ENCODE measurements at places on chromosomes 1 and 21. TPM values are rescaled to one million over a fixed set of nuclear protein-coding genes. Genes with fewer than 3 reads are reported as not detected.

ATP1A2 gene
- 0.49 TPM for total RNA-seq

GPN2 gene
- 31.4 TPM for total RNA-seq

ETV3L gene
- not detected for total RNA-seq

CADM3 gene
- 4.0 TPM for total RNA-seq

FTCD gene
- total RNA-seq, result 1.5 TPM

CFHR3 gene
- not detected for total RNA-seq

RBP7 gene
- total RNA-seq, result 0.92 TPM

LRP8 gene
- 15.8 TPM for total RNA-seq

ROR1 gene
- 6.7 TPM for total RNA-seq

BLACAT1 gene
- 2.2 TPM for total RNA-seq

CHD5 gene
- 0.15 TPM for total RNA-seq

DBT gene
- total RNA-seq, result 8.7 TPM

KRTAP21-1 gene
- not detected for total RNA-seq

- H3K4me3 ChIP-seq, result no peak overlapping the region
- H3K36me3 ChIP-seq, result no peaks in the 10 kb centered on the region
- H3K4me1 ChIP-seq, result no peaks in the 10 kb centered on the region
- H3K27me3 ChIP-seq, result no peaks in the 10 kb centered on the region
Measured at GRCh38 chr1:215971793-215972441, 404.8 kb downstream of the KCTD3 start.

DNA sequence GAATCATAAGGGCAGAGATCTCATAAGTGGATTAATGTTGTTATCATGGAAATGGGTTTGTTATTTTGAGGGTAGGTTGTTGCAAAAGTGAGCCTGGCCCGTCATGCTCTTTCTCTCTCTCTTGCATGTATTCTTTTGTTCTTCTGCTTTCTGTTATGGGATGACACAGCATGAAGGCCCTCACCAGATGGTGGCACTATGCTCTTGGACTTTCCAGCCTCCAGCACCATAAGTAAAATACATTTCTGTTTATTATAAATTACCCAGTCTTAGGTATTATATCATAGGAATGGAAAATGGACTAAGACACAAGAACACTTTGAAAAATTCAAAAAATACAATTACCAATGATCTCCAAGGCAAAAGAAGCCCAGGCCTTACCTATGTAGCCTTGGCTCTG, 676.1 kb downstream of the PTPRU start:
- peaks cover 3% of the 10 kb centered on the region for H3K27me3 ChIP-seq
- no peak overlapping the region for H3K27ac ChIP-seq
- no peaks in the 10 kb centered on the region for H3K36me3 ChIP-seq
- no peak for DNase-seq
- H3K4me1 ChIP-seq, result no peaks in the 10 kb centered on the region
- H3K4me3 ChIP-seq, result no peak overlapping the region

DNA sequence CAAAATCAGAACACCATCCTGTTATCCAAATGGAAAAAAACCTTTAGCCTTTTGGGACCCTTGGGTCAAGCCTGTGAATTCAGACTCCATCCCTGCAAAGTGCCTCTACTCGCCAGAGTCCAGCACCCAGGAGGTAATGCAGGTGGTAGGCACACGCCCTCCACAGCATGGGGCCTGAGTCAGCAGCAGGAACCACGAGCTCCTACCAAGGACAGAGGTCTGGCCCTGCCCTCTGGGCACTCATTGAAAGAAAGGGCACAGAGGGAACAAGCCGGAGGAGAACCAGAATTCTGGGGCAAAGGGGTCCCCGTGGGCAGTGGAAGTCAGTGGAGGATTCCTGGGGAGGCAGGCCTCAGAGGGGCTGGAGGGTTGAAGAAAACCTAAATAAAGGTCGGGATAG, 438.1 kb downstream of the NPHP4 start:
- no peak for DNase-seq
- no peak overlapping the region for H3K27ac ChIP-seq
- H3K27me3 ChIP-seq, result no peaks in the 10 kb centered on the region
- H3K36me3 ChIP-seq, result no peaks in the 10 kb centered on the region
- H3K4me1 ChIP-seq, result no peaks in the 10 kb centered on the region

GRCh38 chr1:156682166-156682890, 5.1 kb upstream of the NES start:
- peak; percentile 33 for DNase-seq
- H3K27ac ChIP-seq, result no peak overlapping the region
- H3K4me3 ChIP-seq, result no peak overlapping the region
- H3K4me1 ChIP-seq, result peaks cover 12% of the 10 kb centered on the region
- H3K27me3 ChIP-seq, result peaks cover 10% of the 10 kb centered on the region
- H3K36me3 ChIP-seq, result peaks cover 5% of the 10 kb centered on the region

- no peak overlapping the region for H3K4me3 ChIP-seq
- H3K36me3 ChIP-seq, result no peaks in the 10 kb centered on the region
- no peaks in the 10 kb centered on the region for H3K4me1 ChIP-seq
- DNase-seq, result no peak
- no peak overlapping the region for H3K27ac ChIP-seq
- H3K27me3 ChIP-seq, result no peaks in the 10 kb centered on the region
Measured at GRCh38 chr1:220291580-220291979, 19.3 kb upstream of the RAB3GAP2 start.

GRCh38 chr1:68174738-68175113, 57.6 kb downstream of the WLS start:
- no peak overlapping the region for H3K27ac ChIP-seq
- H3K36me3 ChIP-seq, result no peaks in the 10 kb centered on the region
- peaks cover 29% of the 10 kb centered on the region for H3K4me1 ChIP-seq
- H3K27me3 ChIP-seq, result peaks cover 7% of the 10 kb centered on the region
- no peak for DNase-seq

DNA sequence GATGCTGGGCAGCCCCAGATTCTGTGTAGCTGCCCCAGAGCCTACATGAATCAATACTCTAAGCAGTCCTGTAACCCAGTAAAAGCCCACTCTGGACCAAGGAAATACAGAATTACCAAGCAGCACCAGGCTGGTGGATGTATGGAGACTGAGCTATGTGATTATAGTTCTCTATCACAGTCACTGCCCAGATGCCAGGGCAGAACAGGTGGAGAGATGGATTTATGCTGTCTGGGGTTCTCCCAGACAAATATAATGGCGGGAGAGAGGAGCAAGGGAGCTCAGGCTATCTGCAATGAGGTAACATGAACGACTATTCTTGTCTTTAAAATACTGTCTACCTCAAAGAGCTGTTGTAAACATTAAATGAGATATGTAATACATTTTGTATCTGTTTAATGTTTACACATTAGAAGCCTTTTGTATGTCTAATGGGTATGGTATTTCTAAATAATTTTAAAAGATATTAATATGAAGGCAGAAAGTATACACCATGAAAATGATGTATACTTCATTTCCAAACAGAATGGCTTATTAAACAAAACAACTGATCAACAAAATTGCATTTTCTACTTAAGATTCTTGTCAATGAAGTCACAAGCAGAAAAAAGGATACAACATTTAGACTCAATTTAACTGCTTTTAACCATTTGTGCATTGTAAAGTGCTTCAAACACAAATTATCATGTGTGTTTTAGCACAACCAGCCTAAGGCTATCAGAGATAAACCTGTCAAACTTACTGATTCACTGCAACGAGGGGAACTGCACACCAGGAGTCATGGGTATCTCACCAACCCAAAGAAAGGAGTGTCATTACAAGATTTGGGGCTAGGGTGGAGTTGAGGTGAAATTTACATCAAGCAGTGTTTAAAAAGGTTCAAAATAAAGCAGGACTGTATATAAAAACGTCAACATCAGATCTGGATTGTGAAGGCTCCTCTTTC, 3.0 kb downstream of the SDE2 start:
- peaks cover 18% of the 10 kb centered on the region for H3K36me3 ChIP-seq
- H3K4me1 ChIP-seq, result peaks cover 35% of the 10 kb centered on the region
- H3K4me3 ChIP-seq, result no peak overlapping the region
- peaks cover 9% of the 10 kb centered on the region for H3K27me3 ChIP-seq
- H3K27ac ChIP-seq, result peak overlapping the region; percentile 67

GRCh38 chr1:228108055-228108690, 926 bp downstream of the MRPL55 start:
- DNase-seq, result no peak
- H3K27me3 ChIP-seq, result peaks cover 10% of the 10 kb centered on the region
- peaks cover 4% of the 10 kb centered on the region for H3K36me3 ChIP-seq
- H3K27ac ChIP-seq, result no peak overlapping the region

DNA sequence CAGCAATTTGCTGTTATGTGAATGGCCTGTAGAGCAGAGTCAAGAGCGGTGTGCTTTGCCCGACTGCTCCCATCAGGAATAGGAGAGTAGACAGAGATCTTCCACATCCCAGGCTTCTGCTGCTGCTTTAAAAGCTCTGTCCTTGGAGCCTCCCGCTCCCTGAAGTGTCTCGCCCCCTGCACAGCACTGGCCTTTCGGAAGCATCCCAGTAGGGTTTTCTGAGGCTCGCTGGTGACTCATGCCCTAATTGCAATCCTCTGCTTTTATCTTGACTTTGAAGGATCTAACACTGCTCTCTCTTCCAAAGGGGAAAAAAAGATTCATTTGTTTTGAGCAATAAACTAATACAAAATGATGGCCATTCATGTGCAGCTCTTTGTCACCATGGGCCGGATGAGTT, 13.3 kb upstream of the CD101 start:
- H3K27ac ChIP-seq, result no peak overlapping the region
- peaks cover 4% of the 10 kb centered on the region for H3K36me3 ChIP-seq
- no peak for DNase-seq
- H3K27me3 ChIP-seq, result peaks cover 3% of the 10 kb centered on the region

DNA sequence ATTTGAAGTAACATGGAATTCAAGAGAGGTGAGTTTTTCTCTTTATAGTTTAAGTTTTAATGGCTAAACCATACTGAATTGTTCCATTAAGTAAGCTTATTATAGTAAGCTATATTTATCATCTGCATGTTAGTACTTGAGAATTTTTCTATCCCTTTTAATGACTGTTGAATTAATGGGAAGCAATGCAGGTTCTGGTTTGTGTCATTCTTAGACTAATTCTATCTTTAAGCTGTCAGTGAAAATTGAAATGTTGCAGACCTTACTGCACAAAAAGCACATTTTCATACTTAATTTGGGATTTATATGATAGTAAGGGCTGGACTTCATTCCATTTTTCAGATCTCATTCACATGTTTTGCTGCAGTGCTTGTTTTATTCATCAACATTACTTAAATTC, 25.9 kb downstream of the SRSF11 start:
- H3K27ac ChIP-seq, result no peak overlapping the region
- no peaks in the 10 kb centered on the region for H3K27me3 ChIP-seq
- DNase-seq, result no peak
- no peaks in the 10 kb centered on the region for H3K4me1 ChIP-seq
- no peak overlapping the region for H3K4me3 ChIP-seq
- H3K36me3 ChIP-seq, result peaks cover 53% of the 10 kb centered on the region

- H3K36me3 ChIP-seq, result peaks cover 5% of the 10 kb centered on the region
- no peak overlapping the region for H3K4me3 ChIP-seq
- H3K27ac ChIP-seq, result no peak overlapping the region
- no peak for DNase-seq
- peaks cover 2% of the 10 kb centered on the region for H3K27me3 ChIP-seq
Measured at GRCh38 chr21:38976900-38977299, 171.2 kb downstream of the ETS2 start.

- no peak for DNase-seq
- no peak overlapping the region for H3K4me3 ChIP-seq
- no peak overlapping the region for H3K27ac ChIP-seq
- H3K27me3 ChIP-seq, result peaks cover 14% of the 10 kb centered on the region
- no peaks in the 10 kb centered on the region for H3K4me1 ChIP-seq
Measured at GRCh38 chr1:37438869-37439343, 35.5 kb upstream of the ZC3H12A start.

- peaks cover 9% of the 10 kb centered on the region for H3K4me1 ChIP-seq
- H3K4me3 ChIP-seq, result no peak overlapping the region
- DNase-seq, result no peak
Measured at GRCh38 chr1:5647234-5647633, 345.0 kb downstream of the NPHP4 start.

All from endothelial cell (in vitro differentiated cells).